Naive B cell (primary cell): ENCODE measurements at places on chromosomes 5 and 9.

- no peak for DNase-seq
These were observed 19.6 kb downstream of the ZNF608 start for GRCh38 chr5:124726631-124727362.

- DNase-seq, result no peak
These were observed 469.3 kb upstream of the DMAC1 start for GRCh38 chr9:8268881-8269280.

DNA sequence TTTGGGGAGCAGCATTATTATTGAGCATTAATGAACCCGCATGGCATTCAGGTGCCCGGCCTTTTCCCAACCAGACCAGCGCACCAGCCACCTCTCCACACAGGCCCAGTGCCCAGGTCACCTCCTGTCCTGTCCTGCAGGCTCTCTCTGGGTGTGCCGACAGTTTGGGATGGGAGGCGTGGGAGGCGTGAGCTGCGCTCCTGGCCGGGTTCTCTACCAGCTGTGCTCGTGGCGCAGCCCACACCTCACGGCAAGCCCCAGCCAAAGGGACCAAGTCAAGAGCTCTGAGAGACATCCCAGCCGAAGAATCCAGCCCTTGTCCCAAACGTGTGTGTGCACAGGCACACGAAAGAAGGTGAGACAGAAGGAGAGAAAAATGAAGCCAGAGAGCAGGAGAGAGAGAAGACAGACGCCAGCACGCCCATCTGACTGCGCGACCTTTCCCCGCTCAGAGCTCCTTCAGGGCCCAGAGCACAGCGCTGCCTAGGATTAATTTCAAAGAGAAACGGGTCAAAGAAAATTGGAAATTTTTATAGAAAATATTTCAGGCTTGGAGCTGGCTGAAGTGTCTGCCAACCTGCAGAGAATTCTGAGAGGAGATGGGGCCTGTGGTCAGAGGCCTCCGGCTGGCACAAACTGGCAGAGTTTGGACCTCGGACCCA is 81.7 kb downstream of the ADAMTS2 start:
- DNase-seq, result no peak

DNA sequence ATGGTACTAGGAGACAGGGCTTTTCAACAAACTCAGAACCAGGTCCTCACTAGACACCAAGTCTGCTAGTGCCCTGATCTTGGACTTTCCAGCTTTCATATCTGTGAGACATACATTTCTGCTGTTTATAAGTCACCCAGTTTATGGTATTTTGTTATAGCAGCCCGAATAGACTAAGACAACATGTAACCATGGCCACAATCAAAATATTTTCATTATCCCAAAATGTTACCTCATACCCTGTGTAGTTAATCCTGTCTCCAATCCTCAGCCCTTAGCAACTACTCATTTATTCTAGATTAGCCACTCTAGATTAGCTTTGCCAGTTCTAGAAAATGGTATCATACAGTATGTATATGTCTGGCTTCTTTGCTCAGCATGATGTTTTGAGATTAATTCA is 6.3 kb upstream of the ATG10 start:
- DNase-seq, result no peak
